Colonic mucosa (tissue), 4 donors: ENCODE measurements at places on chromosomes 4 and X. TPM values are rescaled to one million over a fixed set of nuclear protein-coding genes. Genes with fewer than 3 reads are reported as not detected.
A peak's percentile ranks its signal among the peaks of the same experiment; 100 is the strongest.

GRCh38 chrX:120556251-120556650, 4.5 kb downstream of the CUL4B start:
- no peak for DNase-seq

GRCh38 chr4:140096921-140097320, 57.1 kb downstream of the MAML3 start:
- no peak for DNase-seq

GRCh38 chr4:158821228-158821971, 52.6 kb downstream of the FNIP2 start:
- DNase-seq: no peak

The MAOB gene
- total RNA-seq: 4.4 TPM

The ADH7 gene
- not detected for total RNA-seq

GRCh38 chr4:56655209-56655626, 25.9 kb downstream of the HOPX start:
- no peak for DNase-seq

GRCh38 chr4:5373327-5373726, 322.0 kb downstream of the STK32B start:
- no peak for DNase-seq

- DNase-seq: no peak
Observed at GRCh38 chr4:189600718-189601435, 339.8 kb upstream of the FRG1 start.

GRCh38 chrX:12447448-12448064, 309.3 kb downstream of the FRMPD4 start:
- no peak for DNase-seq

DNA sequence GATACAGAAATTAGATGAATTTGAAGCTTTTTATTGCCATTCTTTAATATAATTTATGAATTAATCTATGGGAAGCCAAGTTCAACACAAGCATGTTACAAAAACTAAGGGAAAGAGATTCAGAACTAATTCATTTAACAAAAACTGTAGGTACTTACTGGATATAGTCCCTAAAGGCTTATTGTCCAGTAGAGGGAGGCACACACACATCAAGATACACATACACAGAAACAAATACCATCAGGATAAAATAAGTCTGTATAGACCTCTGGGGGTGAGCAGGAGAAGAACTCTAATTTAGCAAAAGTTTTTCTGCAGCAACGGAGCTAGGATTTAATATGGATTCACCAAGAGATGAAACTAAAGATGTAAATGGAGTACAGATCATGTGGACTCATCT, 83.0 kb upstream of the IL13RA1 start:
- no peak for DNase-seq

DNA sequence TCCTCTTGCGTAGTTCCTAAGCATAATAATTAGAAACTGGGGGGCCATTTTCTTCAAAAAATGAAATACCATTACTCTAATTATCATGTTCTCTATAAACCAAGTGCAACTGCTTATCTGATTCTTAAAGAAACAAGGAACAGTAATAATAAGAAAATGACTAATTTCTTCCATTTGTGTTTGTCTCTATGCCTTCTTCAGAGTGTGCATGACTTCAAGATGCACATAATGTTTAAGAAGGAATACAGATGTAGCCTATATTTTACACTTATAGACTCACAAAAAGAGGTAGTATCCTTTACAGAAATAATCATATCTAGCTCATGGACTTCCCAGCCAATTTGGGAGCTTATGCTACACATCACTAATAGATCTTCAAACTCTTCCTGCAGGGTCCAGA, 131.7 kb downstream of the CHRNA9 start:
- DNase-seq: no peak

DNA sequence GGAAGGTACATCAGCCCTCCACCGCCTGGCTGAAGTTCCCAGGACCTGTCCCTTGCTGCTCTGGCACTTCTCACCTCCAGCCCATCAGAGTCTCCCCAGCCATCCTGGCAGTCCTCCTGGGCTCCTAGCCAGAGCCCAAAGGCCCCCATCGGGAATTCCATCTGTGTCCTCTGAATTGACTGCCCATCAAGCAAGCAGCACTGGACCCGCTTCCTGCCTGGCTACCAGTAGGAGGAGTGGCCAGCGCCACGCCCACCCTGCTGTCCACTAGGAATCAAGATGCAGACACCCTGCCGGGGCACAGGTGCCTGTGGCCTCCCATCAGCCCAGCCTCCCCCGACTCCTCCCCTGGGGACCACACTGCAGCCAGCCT, 47.2 kb downstream of the C4orf50 start:
- DNase-seq: no peak

DNA sequence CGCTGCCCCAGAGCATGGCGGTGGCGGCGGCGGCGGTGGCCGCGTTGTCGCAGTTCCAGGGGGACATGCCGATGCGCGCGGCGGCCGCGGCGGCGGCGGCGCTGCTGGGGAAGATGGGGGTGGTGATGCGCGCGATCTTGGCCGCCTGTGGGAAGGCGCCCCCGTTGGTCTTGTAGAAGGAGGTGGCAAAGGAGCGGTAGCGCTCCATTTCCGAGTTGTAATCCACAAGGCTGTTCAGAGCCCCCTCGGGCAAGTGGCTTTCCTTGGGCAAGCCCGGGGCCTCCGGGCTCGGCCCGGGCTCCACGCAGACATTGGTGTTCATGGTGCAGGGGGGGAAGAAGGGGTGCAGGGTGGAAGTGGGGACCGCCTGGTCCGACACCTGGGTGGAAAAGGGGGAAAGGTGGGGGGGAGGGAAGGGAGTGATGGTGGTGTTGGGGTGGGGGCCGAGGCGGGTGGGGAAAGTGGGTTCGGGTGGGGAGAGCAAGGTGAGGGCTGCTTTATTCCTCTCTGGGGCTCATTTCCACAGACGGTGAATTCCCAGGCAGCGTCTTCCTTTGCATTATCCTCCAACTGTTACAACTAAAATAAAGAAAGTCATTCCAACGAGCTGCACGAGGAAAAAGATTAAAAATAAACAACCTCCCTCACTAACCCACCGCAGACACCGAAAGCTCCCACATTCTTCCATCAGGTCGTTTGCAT, 3.1 kb downstream of the CXXC4 start:
- DNase-seq: peak; percentile 47

The UGT2B10 gene
- 1.0 TPM for total RNA-seq

DNA sequence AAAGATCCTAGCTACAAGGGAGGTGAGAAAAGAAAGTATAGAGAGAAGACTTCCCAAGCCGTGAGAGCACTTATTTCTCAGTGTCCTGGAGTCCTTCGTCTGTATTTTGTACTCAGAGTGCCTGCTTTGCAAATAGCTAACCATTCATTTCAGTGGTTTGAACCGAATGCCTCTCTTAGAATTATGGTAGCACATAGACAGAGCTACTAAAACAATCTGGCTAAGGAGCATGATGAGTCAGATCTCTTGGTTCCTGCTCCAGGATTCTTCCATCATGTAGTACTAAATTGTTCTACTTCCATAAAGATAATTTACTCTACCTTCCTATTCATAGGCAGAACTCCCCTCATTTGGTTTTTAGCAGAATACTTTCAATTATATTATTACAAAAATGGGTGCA, 946.6 kb downstream of the STIM2 start:
- no peak for DNase-seq

The SRPK3 gene
- total RNA-seq: 0.64 TPM

The FGFBP1 gene
- total RNA-seq: 62.3 TPM

DNA sequence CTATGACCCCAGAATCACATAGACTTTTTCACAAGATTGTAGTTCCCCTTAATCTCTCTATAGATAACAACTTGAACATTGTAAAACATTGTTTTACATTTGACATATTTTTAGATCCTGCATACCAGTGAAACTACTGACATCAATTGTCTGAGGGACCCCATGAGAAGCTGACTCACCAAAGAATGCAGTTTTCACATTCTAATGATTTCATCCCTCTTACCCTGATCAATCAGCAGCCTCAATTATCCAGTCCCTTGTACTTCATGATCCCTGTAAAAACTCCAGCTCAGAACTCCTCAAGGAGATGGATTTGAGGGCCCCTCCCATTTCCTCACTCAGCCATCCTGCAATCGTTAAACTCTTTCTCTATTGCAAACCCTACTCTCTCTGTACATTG, 411.0 kb upstream of the NDST3 start:
- DNase-seq: no peak

GRCh38 chr4:87985887-87986200, 10.3 kb downstream of the SPP1 start:
- no peak for DNase-seq

DNA sequence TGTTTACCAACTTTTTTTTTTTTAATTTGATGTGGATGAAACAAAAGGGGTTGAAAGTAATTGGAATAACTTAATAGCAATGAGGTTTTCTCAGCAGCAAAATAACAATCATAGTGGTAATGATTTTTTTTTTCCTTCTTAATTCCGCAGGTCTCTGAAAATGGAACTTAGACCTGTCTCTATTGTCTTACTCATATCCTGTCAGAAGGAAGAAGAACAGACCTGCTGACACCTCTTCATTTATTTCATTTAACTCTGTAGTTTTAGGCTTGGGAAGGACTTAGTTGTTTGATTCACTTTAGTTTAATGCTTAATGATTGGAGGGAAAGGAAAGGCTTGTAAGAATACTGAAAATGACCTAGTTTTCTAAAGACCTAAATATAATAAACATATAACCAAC, 9.0 kb downstream of the PCDH18 start:
- no peak for DNase-seq

- DNase-seq: no peak
Observed at GRCh38 chrX:46039526-46039925, 505.7 kb downstream of the ZNF674 start.

The HMX1 gene
- total RNA-seq: not detected

The MAGEA9B gene
- not detected for total RNA-seq

GRCh38 chr4:54586320-54586955, 71.3 kb upstream of the KIT start:
- DNase-seq: peak; percentile 58

DNA sequence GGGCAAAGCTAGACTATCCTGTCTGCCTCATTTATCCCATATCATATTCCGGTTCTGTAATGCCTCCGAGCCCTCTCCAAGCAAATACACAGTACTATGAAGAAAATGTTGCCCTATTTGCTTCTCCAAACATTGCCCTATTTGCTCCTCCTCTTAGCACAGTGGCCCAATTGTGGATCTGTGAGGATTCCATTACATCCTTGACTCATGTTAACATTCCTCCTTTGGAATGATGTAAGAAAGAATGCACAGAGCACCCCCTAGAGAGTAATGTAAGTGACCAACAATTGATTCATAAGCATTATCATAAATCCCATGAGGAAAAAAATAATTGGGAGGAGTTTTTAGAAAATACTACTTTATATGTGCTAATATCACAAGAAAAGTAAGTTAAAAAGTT, 11.3 kb upstream of the BTC start:
- DNase-seq: no peak

The DSPP gene
- total RNA-seq: not detected

The ARHGAP6 gene
- 5.0 TPM for total RNA-seq

The PDE6B gene
- total RNA-seq: 2.3 TPM

GRCh38 chrX:87518504-87518903, 902 bp downstream of the KLHL4 start:
- DNase-seq: no peak

GRCh38 chrX:50168241-50168687, 32.5 kb downstream of the AKAP4 start:
- no peak for DNase-seq

- DNase-seq: peak; percentile 69
Observed at GRCh38 chr4:4673070-4673469, 131.2 kb upstream of the STX18 start.

DNA sequence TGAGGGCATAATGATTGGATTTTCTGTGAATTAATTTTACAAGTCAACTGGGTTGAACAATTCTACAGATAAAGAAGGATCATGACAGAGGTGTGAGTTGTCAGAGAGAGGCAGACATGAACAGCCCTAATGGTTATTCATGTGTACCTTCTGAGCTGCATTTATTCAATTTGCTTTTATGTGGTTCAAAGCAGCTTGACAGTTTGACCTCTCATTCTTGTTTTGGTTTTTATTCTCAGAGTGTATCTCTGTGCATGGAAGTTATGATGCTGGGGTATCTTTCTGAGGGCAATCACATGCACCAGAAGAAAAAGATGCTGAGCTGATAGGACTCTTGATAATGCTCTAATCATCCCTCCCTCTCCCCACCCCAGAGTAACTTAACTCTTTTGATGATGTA, 169.3 kb upstream of the NPY2R start:
- DNase-seq: no peak

GRCh38 chr4:165394275-165394674, 15.5 kb downstream of the CPE start:
- no peak for DNase-seq

GRCh38 chr4:73127839-73128453, 58.4 kb upstream of the COX18 start:
- DNase-seq: no peak

DNA sequence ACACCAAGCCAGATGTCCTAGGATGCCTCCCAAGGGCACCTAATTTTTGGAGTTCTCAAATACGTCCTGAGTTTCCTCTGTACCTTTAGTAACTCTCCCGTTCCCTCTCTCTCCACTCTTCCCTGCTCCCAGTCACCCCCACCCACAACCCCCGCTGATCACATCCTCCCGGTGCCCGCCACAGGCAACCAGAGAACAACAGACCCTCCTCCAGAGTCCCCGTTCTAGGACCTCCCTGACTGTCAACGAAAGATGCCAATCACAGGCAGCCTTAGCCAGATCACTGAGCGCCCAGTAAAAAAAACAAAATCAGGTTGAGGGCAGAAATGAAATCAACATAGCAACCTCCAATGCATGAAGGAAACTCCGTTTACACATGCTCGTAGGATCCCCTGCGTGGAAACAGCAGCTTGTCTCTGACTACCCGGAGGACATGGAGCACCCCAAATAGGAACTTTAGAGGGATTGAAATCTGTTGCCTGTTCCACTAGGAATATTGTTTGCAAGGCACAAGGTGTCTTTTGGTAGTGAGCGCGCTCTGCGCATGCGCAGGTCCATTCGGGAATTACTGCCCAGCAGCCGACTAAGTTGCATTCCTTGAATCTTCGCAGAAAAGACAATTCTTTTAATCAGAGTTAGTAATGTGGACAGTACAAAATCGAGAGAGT, at the start of gene GABRB1:
Gene GABRB1, plus strand, starts transcription at position 557 of the 668 bp plus-strand sequence.
- peak; percentile 74 for DNase-seq

The CD40LG gene
- total RNA-seq: 0.69 TPM

GRCh38 chr4:102867278-102868152, 1.3 kb upstream of the CISD2 start:
- no peak for DNase-seq

DNA sequence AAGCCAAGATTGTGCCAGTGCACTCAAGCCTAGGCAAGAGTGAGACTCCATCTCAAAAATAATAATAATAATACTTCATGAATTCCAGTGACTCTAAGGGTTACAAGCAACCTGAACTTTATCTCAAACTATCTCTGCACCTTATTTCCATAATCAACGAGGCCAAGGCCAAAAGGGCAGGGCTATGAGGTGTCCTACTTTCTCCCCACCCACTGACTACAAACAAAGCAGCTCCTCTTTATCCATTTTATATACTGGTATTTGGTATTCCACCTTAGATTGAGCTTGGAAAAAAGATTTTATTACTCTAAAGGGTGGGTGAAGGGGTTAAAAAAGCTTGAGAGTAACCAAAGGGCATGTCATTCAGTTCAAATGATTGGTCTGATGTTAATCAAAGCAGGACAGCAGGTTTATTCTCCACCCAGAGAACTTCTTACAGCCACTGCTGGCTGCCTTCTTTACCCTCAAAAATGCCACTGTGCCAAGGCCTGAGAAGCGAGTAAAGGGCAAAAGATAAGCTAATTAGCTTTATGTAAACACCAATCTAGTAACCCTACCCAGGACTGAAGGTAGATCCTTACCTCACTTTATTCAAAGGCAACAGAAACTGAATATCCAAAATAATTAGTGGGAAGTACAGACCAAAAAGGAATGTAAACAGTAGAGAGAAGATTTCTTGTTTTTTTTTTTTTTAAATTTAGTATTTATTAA, 28.2 kb downstream of the APOO start:
- DNase-seq: peak; percentile 39

The AVPR2 gene
- 0.24 TPM for total RNA-seq

The GAGE12J gene
- not detected for total RNA-seq
